ENCODE measurements at places on chromosomes 13 and 19. TPM values are rescaled to one million over a fixed set of nuclear protein-coding genes. Genes with fewer than 3 reads are reported as not detected.

DNA sequence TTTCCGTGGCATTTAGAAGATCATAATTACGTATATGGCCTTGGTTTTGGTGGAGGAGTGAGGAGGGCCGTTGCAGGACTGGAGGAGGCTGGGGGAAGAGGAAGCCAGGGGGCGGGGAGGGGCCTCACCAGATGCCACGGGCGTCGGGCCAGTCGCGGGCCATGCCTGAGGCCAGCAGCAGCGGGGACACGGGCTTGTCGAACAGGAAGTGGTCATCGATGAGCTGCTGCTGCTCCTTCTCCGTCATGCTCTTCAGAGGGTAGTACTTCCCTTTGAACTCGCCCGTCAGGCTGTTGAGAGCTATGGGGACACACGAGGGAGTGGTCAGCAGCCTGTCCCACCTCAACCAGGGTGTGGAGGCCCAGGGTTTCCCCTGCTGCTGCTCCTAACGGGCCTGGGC lies 11.1 kb downstream of the CKM start:
- DNase-seq, result no peak

DNA sequence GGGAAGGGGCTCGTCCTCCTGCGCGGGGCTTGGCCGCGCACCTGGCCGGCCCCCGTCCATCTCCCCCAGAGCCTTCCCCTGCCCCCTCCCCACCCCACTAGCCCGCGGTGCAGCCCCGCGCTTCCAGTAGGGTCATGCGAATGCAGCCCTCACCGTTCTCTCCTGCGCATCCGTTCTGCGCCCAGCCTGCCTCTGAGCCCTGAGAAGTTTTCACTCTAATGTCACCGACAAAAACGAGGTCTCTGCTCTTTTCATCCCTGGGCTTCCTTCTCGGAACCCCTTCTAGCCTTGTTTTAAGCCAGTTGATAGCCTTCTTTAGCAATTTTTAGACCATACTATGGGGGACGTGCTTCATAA lies 97.4 kb downstream of the ATP8A2 start:
- DNase-seq, result no peak

- no peak for DNase-seq
Observed at GRCh38 chr13:91721413-91721812, 323.0 kb downstream of the GPC5 start.

- no peak for DNase-seq
Observed at GRCh38 chr19:54047616-54048015, 16.1 kb downstream of the VSTM1 start.

- no peak for DNase-seq
Observed at GRCh38 chr19:6275170-6275744, 4.5 kb downstream of the MLLT1 start.

GRCh38 chr13:109846185-109846584 lies 59.8 kb upstream of the IRS2 start:
- no peak for DNase-seq

GRCh38 chr19:20385061-20385460 lies 180.5 kb downstream of the ZNF737 start:
- DNase-seq, result no peak

DNA sequence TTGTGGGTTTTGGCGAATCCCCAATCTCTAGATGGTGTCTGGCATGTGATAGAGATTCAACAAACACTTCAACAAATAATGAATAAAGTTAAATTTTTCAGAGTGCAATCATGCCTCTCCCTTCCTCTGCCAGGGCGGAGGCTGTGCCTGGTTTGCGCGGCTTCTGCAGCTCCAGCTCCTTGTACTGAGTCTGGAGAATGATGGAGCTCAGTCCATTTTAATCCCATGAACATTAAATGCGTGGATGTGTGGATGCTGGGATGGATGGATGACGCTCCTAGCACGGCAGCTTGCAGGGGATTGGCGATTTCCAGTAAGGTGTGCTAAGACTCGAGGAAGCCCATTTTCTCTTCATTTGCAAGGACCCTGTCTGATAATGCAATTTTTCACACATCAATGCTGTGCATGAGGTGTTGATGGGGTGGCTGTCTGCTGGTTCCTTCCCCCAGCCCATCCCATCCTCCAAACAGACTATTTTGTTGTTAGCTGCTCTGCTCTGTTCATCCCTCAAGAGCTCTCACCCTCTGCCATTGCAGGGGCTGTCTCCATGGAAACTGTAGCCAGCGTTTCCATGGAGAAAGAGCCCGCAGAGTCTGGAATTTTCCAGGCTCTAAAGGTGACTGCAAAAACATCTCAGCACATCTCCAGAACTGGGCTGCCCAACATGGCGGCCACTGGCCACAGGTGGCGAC lies 92.6 kb upstream of the PEG3 start:
- no peak for DNase-seq

DNA sequence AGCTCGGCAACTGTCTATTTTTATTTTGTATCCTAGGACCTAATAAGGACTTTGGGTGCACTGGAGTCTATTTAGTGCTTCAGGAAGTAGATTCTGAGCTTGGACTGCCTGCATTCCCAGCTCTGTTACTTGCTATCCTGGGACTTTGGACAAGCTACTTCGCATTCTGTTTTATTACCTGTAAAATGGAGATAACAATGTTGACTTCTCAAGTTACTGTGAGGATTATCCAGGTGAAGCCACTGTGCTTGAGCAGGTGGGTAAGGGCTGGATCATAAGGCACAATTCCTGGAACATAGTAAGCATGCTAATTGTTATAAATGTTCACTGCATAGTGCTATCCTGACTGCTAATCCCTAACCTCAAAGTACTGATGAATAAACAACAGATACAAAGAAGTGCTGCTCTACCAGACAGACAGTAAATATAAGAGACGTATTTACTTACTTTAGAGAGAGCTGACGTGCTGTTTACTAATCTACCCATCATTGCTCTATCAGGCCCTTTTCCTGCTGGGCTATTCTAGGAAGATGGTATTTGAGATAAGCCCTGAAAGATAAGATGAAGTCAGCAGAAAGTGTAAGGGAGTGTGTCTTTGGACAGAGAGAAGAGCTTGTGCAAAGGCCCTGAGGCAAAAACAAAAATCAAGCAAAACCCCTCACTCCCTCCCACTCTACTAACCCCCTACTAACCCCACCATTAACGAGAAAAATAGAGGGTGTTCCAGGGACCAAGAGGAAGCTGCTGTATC lies 50.8 kb upstream of the FLT1 start:
- DNase-seq, result no peak

DNA sequence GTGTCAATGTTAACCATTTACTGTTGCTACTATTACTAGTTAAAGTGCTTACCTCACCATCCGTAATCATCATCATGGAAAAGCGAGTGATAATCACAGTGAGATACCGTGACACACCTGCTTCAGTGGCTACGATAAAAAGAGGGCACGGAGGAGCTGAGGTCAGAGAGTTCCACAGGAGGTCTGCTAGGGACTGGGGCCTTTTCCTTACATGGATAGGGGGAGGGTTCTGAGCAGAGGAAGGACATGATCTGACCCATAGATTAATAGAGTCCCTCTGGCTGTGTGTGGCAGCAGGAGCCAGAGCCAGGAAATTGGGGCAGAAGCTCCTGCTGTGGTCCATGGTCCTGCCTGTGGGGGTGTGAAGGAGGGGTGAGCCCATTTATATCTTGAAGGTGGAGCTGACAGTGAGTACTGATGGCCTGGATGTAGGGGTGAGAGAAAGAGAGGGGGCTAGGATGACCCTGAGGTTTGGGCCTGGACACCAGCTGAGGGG lies 136.7 kb downstream of the SIPA1L3 start:
- no peak for DNase-seq

- no peak for DNase-seq
Observed at GRCh38 chr19:14476673-14477401, 1.7 kb upstream of the PTGER1 start.

- no peak for DNase-seq
Observed at GRCh38 chr19:2507109-2507508, 31.2 kb downstream of the GADD45B start.

GRCh38 chr19:43331435-43332010 lies 22.0 kb upstream of the CD177 start:
- no peak for DNase-seq

Gene NALCN
- total RNA-seq, result 58.8 TPM

Gene HSD17B14
- 29.1 TPM for total RNA-seq

Gene NDUFA7
- 29.8 TPM for total RNA-seq

Gene ZMYM5
- total RNA-seq, result 18.0 TPM
